Left ventricle myocardium inferior (tissue), 1 donor: ENCODE measurements at places on chromosomes 11 and 22. TPM values are rescaled to one million over a fixed set of nuclear protein-coding genes. Genes with fewer than 3 reads are reported as not detected.
A peak's percentile ranks its signal among the peaks of the same experiment; 100 is the strongest.

- no peak for DNase-seq
Measured at GRCh38 chr11:10397226-10397987, 57.7 kb upstream of the AMPD3 start.

DNA sequence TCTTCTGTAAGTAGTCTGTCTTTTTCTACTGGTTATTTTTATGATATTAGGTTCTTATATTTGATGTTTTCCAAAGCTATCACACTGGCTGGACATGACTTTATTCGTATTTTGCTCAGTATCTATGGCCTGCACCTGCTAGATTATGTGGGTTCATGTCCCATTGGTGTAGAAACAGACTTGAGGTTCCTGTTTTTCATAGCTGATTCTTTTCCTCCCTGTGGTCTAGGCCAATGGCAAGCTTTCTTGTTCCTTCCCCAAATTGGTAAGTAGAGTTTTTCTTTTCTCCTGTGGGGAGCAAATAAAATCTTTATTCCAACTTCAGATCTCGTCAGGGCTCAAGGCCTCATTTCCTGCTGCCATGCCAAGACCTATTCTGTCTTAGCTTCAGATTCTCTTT lies 30.2 kb upstream of the SWAP70 start:
- no peak for DNase-seq

- no peak for DNase-seq
Measured at GRCh38 chr11:126723665-126724045, 276.9 kb downstream of the KIRREL3 start.

- no peak for DNase-seq
Measured at GRCh38 chr22:49169074-49169744, 658.5 kb downstream of the BRD1 start.

DNA sequence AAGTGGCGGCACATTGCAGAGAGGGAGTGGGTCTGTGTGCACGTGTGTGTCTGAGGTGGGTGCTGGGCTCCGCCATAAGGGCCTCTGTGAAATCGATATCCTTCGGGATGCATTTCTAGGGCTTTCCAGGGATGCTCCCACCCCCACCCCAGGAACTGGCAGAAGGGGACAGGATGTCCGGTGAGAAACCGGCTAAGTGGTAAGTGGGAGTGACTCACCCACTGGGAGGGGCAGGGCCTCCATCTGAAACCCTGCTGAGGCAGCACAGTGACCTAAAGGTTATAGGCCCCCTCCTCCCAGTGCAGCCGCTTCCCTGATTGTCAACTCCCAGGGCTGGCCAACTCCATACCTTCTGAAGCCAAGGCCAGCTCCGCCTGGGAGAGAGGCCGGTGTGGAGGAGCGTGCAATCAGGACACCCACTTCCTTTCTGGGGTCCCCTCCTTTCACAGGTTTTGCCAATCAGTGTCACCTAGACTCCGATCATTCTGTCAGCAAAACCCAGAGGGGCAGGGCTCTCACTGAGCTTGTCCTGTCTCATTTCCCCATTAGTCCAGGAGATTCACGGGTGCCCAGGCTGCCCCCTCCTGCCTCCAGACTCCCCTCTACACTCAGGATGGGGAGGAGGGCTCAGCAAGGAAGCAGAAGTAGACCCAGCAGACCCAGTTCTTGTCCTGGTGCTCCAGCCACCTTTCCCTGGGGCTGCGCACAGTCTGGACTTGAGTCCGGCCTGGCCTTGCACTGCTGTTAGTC lies 44.5 kb downstream of the NECTIN1 start:
- DNase-seq: no peak

- no peak for DNase-seq
Measured at GRCh38 chr22:41034706-41035105, 57.7 kb upstream of the EP300 start.

DNA sequence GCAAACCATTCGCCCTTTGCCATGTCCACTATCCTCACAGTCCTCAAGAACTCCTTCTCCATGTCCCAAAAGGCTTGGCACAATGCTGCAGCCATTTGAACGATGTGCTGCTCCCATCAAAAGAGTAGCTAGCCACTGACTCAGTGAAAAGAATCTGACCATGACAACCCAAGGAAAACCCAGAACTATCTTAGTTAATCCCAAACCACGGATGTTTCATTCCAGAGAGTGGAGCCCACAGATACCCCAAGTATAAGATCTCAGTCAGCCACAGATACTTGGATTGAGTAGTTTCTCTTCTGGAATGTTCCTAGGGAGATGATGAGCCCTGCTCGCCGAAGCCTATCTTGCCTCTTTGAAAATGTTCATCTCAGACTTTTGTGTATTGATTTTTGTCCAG lies 176.9 kb downstream of the NAV2 start:
- DNase-seq: no peak

DNA sequence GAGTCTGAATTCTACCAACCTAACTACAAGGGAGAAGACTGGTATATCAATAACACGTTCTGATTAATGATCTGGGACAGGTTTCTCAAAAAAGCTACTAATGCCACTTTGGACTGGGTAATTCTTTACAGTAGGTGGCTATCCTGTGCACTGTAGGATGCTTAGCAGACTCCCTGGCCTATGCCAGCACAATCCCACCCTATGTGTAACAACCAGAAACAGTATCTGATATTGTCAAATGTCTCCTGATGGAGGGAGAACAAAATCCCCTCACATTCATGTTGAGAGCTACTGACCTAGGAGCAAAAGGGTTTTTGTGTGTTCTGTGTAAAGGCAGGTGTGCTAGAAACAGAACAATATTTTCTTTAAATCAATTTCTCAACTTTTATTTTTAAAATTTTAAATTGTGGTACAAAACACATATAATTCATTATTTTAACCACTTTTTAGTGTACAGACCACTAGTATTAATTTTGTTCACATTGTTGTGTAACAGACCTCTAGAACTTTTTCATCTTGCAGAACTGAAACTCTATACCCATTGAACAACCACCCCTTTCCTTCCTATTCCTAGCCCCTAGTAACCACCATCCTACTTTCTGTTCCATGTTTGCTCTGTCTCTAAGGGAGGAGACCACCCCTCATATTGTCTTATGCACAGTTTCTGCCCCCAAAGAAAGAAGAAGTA lies 2.1 kb upstream of the MS4A6A start:
- DNase-seq: no peak

DNA sequence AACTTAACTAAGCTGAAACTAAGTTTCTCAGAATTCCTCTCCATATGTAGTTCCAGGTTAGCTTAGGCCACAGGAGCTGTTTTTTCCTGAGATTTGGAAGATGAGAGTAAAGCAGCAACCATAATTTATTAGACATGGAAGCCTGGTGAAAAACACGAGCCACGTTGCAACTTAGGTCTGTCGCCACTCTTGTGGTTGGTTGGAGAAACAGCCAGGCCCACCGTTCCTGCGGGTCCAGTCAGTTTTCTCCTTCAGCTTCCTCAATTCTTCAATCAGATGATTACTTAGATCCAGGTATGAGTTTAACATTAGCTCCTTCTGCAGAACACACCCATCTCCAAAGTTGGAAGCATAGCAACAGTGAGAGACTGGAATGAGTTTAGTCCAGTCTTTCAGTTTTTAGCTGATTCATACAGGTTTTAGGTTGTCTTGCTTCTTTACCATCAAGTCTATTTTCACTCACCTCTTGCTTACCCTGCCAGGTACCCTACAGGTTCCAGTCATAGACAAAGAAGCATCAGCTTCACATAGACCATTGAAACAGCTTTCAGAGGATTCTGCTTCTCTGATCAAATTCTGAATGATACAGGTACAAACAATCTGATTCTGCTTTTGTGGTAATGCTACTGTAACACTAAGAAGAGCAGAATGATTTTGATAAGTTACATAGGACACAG lies 18.6 kb downstream of the CASP12 start:
- DNase-seq: no peak

DNA sequence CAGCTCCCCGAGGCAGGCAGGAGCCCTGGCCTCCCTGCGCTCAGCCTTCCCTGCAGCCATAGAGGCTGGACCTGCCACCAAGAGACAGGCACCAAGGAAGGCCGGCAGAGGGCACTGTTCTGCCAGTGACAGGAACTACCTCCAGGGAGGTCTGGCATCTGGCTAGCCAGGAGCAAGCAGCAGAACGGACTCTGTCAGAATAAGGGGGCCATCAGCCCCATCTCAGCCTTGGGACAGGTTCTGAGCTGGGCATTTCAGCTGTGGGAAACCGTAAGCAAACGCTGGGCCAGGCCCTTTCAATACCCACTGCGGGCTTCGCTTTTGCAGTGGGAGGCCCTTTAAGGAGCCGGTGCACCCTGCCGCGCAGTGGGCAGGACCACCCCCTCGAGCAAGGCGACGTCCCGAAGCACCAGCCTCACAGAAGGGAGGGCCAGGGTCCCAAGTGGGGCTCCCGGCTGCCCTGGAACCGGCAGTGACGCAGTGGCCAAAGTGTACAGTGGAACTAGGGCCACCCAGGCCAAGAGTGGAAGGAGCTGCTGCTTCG lies 18.2 kb downstream of the IFT27 start:
- peak; percentile 73 for DNase-seq

GRCh38 chr22:50222508-50222907 lies 21.7 kb downstream of the SELENOO start:
- no peak for DNase-seq

DNA sequence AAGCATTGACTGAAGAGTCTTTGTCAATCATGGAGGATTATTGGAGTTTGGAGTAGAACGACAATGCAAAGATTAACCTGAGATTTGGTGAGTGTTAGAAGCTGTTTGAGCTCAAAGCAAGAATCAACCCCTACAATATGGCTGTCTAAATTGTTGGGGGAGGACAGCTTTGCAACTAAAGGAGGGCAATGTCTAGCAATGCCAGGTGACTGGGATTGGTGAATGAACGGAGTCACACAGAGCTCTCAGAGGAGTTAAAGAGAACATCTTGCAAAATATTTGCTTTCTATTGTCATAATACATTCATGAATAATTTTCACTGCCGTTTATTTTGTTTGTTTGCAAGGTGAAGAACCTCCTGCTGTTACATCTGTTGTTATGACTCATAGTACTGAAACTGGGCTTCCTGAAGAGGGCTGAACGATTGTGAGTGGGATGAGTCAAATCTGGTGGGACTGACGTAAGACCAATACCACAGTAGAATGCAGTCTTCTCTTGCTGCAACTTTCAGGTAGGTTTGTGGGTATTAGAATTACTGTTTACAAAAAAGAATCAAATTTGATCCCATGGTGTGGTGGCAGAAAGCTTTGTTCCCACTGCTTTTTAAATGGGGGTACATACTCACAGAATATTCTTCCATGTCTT lies 281.9 kb downstream of the CADM1 start:
- no peak for DNase-seq

GRCh38 chr22:40238425-40239344 lies 61.0 kb downstream of the TNRC6B start:
- no peak for DNase-seq

DNA sequence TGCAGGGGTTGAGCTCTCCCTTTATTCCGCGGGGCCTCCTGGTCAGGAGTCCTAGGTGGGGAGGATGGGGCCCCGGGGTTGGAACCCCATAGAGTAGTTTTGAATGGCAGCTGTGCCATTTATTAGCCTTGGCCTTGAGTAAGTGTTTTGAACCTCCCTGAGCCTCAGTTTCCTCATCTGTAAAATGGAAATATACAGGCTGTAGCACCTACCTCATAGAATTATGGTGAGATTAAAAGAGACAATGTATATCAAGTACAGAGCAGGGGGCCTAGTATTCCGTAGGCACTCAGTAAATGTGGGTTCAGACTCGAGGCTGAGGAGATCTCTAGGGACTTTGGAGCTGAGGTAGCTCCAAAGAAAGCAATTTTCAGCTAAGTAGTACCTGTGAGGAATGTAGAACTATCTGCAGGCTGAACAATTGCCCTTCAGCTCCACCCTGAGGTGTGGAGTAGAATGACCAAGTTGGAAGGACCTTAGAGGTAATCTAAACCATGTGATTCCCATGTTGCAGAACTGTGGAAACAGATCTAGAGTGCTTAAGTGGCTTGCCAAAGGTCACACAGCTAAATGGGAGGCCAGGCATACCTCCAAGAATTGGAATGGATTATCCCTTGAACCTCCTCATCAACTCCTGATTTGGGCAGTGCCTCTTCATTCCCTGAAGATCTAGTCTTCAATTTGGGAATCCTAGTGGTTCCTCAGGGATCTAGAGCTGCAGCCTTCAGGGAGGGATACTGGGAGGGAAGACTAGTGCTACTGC lies 682 bp downstream of the PGAP2 start:
- no peak for DNase-seq

UPK3A gene
- not detected for total RNA-seq

OR52I2 gene
- total RNA-seq: not detected
